ENCODE measurements at places on chromosomes 5 and 9. TPM values are rescaled to one million over a fixed set of nuclear protein-coding genes. Genes with fewer than 3 reads are reported as not detected.

DNA sequence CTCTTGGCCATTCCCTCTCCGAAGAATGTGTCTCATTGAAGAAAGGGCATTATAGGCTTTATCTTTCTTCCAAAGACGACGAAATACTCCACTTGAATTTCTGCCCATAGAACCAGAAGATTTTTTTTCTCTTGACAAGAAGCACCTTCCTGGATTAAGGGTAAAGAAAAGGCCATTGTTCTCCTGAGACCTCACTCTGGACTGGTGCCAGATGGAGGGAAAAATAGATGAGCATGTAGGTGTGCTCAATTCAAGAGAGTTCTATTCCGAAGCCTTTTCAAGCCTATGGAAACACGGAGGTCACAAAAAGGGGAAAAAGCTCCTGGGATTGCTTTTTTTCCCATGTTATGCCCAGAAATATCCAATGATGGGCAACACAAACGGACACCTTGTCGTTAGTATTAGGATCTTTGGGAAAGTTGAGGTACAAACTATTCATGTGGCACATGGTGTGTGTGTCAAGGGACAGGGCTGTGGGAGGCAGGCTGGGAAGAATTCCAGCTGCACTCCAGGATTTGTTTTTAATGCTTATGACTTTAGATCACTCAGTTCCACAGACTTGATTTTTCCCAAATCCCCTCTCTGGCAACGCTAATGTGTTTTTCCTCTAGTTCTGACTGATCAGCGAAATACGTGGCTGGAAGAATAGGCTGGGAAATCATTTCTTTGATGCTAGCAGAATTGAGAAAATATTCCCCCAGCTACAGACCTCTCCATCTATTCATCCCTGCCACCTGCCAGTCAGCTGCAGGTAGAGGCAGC is 89.9 kb downstream of the SIL1 start:
- H3K27me3 ChIP-seq = no peaks in the 10 kb centered on the region
- H3K27ac ChIP-seq = no peak overlapping the region
- H3K4me1 ChIP-seq = no peaks in the 10 kb centered on the region
- no peak overlapping the region for H3K4me3 ChIP-seq

GRCh38 chr5:138024117-138024516 is 8.8 kb downstream of the FAM13B start:
- peak overlapping the region; percentile 79 for H3K27ac ChIP-seq
- DNase-seq = no peak
- no peak overlapping the region for H3K4me3 ChIP-seq
- peaks cover 42% of the 10 kb centered on the region for H3K4me1 ChIP-seq
- H3K27me3 ChIP-seq = no peaks in the 10 kb centered on the region

DNA sequence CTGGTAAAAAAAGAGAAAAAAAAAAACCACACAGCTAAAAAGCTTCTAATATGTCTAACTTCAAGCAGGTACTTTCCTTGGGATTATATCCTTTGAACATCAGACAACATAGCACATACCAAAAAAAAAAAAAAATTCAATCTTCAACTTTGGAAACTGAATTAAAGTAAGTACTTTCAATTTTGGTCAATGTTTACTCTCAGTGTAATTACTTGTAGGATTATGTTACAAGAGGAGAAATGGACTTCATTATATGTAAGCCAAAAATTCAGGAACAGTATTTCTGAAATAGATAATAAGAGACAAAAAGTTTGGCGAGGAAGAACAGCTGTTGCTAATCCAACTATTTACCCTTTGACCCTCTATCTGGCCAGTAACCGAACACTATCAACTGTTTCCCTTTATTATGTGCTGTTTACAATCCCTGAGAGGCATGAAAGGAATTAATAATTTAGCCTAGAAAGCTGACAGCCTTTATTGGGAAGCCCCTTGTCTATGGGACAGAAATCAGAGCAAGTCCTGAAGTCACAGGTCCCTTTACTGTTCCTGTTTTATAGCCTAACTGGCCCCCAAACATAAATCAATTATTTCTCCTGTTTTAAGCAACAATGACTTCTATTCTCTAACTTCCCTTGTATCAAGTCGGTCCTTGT is 46.6 kb downstream of the NR6A1 start:
- no peak overlapping the region for H3K4me3 ChIP-seq
- H3K27ac ChIP-seq = no peak overlapping the region
- H3K27me3 ChIP-seq = no peaks in the 10 kb centered on the region
- no peak for DNase-seq
- H3K4me1 ChIP-seq = peaks cover 37% of the 10 kb centered on the region

GRCh38 chr5:6177926-6178325 is 200.4 kb downstream of the MED10 start:
- DNase-seq = no peak
- no peak overlapping the region for H3K27ac ChIP-seq
- H3K27me3 ChIP-seq = peaks cover 1% of the 10 kb centered on the region
- no peaks in the 10 kb centered on the region for H3K36me3 ChIP-seq

- no peak overlapping the region for H3K4me3 ChIP-seq
- H3K27ac ChIP-seq = peak overlapping the region; percentile 81
- no peak for DNase-seq
- no peaks in the 10 kb centered on the region for H3K36me3 ChIP-seq
- peaks cover 58% of the 10 kb centered on the region for H3K4me1 ChIP-seq
Measured at GRCh38 chr5:150593996-150594395, 46.5 kb upstream of the SYNPO start.

GRCh38 chr9:23825700-23826099 is 340 bp downstream of the ELAVL2 start:
- H3K4me3 ChIP-seq = peak overlapping the region; percentile 27
- H3K27ac ChIP-seq = no peak overlapping the region
- DNase-seq = no peak
- no peaks in the 10 kb centered on the region for H3K36me3 ChIP-seq

GRCh38 chr5:167653645-167654106 is 637.8 kb upstream of the WWC1 start:
- no peak overlapping the region for H3K27ac ChIP-seq
- H3K36me3 ChIP-seq = no peaks in the 10 kb centered on the region
- no peaks in the 10 kb centered on the region for H3K27me3 ChIP-seq

SLC6A7 gene
- total RNA-seq = not detected

UBLCP1 gene
- 23.0 TPM for total RNA-seq

SLC36A2 gene
- not detected for total RNA-seq
